ENCODE measurements at places on chromosomes 5 and 9.
A peak's percentile ranks its signal among the peaks of the same experiment; 100 is the strongest.

GRCh38 chr9:127130661-127131538 is 8.5 kb upstream of the ANGPTL2 start:
- H3K4me1 ChIP-seq, result peaks cover 37% of the 10 kb centered on the region
- H3K4me3 ChIP-seq, result no peak overlapping the region
- DNase-seq, result no peak
- H3K27me3 ChIP-seq, result peaks cover 32% of the 10 kb centered on the region
- H3K27ac ChIP-seq, result peak overlapping the region; percentile 33

DNA sequence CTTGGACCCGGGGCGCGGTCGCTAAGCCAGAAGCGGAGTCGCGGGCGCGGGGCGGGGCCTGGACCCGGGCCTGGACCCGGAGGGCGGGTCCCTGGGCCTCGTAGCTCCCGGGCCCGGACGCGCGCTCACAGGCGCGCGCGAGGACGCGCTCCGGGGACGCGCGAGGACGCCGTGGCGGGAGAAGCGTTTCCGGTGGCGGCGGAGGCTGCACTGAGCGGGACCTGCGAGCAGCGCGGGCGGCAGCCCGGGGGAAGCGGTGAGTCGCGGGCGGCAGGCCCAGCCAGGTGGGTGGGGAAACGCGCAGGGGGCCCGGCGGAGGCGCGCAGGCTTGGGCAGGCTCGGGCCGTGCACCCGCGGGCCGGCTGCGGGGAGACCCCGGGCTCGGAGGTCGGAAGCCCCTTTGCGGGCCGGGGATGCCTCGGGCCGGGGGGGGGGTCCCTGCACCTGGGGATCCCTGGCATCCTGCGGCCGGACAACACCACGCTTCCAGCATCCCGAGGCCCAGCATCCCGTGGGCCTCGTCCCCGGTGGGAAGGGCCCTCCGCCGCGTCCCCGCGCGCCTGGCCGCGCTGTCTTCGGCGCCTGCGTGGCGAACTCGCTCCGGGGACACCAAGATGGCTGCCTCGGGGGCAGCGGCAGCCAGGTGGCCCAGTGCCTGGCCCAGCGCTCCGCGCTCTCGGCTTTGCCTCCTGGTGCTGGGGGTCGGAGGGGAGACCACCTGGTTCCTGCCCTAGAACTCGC is at the start of gene SFXN1:
Gene SFXN1, plus strand, starts transcription at position 177 of the 741 bp plus-strand sequence. CDS start 13,544 bp downstream, outside the sequence.
- H3K4me1 ChIP-seq, result peaks cover 21% of the 10 kb centered on the region
- peak within 1 kb of the TSS; percentile 96 for H3K4me3 ChIP-seq
- H3K36me3 ChIP-seq, result peaks cover 15% of the 10 kb centered on the region
- H3K27ac ChIP-seq, result peak within 1 kb of the TSS; percentile 95

DNA sequence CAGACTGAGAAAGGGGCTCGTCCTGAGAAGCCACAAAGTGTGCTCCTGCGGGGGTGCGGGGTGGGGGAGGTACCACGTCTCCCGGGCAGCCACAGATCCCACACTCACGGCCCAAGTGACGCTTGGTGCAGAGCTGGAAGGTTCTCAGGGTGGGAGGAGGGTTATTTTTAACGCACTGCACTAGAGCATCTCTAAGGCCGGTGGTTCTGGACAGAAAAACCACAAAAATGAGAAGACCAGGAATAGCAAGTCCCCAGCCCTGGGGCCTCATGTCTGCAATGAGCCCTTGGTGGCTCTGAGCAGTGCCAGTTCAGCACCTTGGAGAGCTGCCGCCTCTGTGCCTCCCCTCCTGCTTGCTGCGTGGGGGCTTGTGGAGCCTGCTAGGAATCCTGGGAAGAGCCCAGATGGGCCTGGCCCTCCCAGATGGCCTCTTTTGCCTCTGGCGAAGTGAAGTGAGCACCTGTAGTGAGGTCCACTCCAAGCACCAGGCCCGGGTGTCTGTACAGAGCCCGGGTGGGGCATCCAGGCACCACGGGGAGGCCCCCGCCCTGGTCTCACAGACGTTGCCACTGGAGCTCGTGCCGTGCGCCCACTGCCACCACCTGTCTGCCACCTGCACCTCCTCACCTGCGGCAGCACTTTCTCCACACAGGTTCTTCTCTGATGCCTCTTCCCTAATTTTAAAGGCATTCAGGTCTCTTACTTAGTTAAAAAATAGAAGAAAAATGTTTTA is 48.9 kb upstream of the CACNA1B start:
- H3K4me3 ChIP-seq, result no peak overlapping the region
- peaks cover 42% of the 10 kb centered on the region for H3K36me3 ChIP-seq
- no peaks in the 10 kb centered on the region for H3K4me1 ChIP-seq
- H3K27ac ChIP-seq, result no peak overlapping the region
- H3K27me3 ChIP-seq, result no peaks in the 10 kb centered on the region
- peak; percentile 47 for DNase-seq

GRCh38 chr9:112751056-112751795 is 666 bp downstream of the SNX30 start:
- H3K4me3 ChIP-seq, result peak overlapping the region; percentile 82
- no peaks in the 10 kb centered on the region for H3K36me3 ChIP-seq
- peaks cover 22% of the 10 kb centered on the region for H3K4me1 ChIP-seq
- peak; percentile 36 for DNase-seq
- no peaks in the 10 kb centered on the region for H3K27me3 ChIP-seq
- peak overlapping the region; percentile 79 for H3K27ac ChIP-seq

- DNase-seq, result no peak
- H3K4me1 ChIP-seq, result peaks cover 5% of the 10 kb centered on the region
- H3K27ac ChIP-seq, result no peak overlapping the region
These were observed 23.9 kb downstream of the DCP2 start for GRCh38 chr5:113000466-113000865.

- H3K27ac ChIP-seq, result no peak overlapping the region
- H3K4me3 ChIP-seq, result no peak overlapping the region
- no peak for DNase-seq
These were observed 280.1 kb downstream of the CDH10 start for GRCh38 chr5:24364711-24365110.

GRCh38 chr5:37575541-37576489 is 196.7 kb downstream of the WDR70 start:
- DNase-seq, result no peak
- no peaks in the 10 kb centered on the region for H3K27me3 ChIP-seq
- H3K27ac ChIP-seq, result no peak overlapping the region
- H3K4me3 ChIP-seq, result no peak overlapping the region
- peaks cover 6% of the 10 kb centered on the region for H3K4me1 ChIP-seq

- H3K4me3 ChIP-seq, result no peak overlapping the region
- H3K4me1 ChIP-seq, result no peaks in the 10 kb centered on the region
- peaks cover 2% of the 10 kb centered on the region for H3K27me3 ChIP-seq
- H3K27ac ChIP-seq, result no peak overlapping the region
These were observed 151.5 kb downstream of the NR3C1 start for GRCh38 chr5:143251946-143252345.

DNA sequence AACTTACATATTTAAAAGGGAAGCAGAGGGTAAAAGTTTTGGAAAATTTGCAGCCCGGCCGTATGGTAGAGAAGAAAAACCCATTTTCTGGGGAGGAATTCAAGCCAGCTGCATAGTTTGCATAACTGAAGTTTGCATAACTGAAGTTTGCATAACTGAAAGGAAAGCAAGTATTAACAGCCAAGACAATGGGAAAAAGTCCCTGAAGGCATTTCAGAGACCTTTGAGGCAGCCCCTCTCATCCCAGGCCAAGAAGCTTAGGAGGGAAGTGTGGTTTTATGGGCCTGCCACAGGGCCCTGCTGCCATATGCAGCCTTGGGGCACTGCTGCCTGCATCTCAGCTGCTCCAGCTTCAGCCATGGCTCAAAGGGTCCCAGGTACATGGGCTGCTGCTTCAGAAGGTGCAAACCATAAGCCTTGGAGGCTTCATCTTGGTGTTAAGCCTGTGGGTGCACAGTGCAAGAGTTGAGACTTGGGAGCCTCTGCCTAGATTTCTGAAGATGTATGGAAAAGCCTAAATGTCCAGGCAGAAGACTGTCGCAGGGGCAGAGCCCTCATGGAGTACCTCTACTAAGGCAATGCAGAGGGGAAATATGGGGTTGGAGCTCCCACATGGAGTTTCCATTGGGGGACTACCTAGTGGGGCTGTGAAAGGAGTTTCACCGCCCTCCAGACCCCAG is 36.9 kb upstream of the CXCL14 start:
- H3K27ac ChIP-seq, result no peak overlapping the region
- no peak for DNase-seq
- H3K36me3 ChIP-seq, result no peaks in the 10 kb centered on the region
- no peaks in the 10 kb centered on the region for H3K27me3 ChIP-seq

DNA sequence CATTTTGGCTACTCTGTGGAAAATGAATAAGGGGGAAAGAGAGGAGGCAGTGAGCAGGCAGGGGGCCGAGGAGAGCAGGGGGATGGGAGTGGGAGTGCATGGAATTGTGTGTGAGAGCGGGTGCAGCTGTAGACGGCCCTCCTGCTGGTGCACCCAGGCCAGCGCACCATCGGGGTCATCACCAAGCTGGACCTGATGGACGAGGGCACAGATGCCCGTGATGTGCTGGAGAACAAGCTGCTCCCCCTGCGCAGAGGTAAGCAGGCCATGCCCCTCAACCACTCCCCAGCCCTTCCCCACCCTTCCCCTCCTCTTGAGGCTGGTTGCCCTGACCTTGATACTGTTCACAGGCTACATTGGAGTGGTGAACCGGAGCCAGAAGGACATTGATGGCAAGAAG is 16.7 kb downstream of the DNM1 start:
- peaks cover 3% of the 10 kb centered on the region for H3K27me3 ChIP-seq
- H3K4me1 ChIP-seq, result peaks cover 6% of the 10 kb centered on the region
- DNase-seq, result no peak
- H3K36me3 ChIP-seq, result no peaks in the 10 kb centered on the region
- no peak overlapping the region for H3K4me3 ChIP-seq
- no peak overlapping the region for H3K27ac ChIP-seq

DNA sequence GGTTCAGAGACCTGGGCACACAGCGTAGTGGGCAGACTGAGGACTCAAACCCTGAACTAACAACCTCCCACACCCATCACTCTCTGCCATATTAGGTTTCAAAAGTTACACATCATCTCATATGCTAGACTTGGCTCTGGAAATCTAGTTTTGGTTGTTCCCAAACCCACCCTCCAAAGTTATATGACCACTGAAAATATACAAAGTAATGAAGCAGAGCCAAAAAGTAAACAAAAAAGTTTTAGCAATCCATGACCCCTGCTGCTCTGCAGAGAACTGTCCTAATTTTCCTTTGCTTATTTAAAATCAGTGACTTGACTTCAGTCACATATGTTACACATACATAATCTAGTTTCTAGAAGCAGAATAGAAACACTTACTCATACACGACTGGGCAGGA is 155.6 kb upstream of the TAS2R1 start:
- H3K27me3 ChIP-seq, result peaks cover 19% of the 10 kb centered on the region
- H3K27ac ChIP-seq, result no peak overlapping the region
- no peaks in the 10 kb centered on the region for H3K36me3 ChIP-seq
- peaks cover 23% of the 10 kb centered on the region for H3K4me1 ChIP-seq
- no peak for DNase-seq
